ENCODE measurements at places on chromosomes 12 and 14. TPM values are rescaled to one million over a fixed set of nuclear protein-coding genes. Genes with fewer than 3 reads are reported as not detected.

Gene CCDC196
- not detected for total RNA-seq

GRCh38 chr14:94517248-94517640 lies 8.0 kb upstream of the SERPINA12 start:
- DNase-seq = no peak

DNA sequence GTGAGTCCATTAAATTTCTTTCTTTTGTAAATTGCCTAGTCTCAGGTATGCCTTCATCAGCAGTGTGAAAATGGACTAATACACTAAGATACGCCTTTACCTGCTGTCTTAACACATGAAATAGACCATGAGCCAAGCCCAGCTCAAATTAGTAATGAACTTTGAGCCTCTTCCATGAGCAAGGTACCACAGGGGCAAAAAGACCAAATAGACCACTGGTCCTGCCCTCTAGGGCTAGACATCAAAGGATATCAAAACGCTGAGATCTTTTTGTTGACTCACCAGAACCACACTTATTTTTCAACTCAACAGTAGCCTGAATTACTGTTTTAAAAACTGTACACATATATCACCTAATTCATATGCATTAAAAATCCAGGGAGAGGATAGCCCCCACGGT lies 137.5 kb upstream of the NOS1 start:
- no peak for DNase-seq

Gene ETFRF1
- 26.5 TPM for total RNA-seq

GRCh38 chr14:79395061-79395460 lies 816.2 kb downstream of the DIO2 start:
- no peak for DNase-seq

DNA sequence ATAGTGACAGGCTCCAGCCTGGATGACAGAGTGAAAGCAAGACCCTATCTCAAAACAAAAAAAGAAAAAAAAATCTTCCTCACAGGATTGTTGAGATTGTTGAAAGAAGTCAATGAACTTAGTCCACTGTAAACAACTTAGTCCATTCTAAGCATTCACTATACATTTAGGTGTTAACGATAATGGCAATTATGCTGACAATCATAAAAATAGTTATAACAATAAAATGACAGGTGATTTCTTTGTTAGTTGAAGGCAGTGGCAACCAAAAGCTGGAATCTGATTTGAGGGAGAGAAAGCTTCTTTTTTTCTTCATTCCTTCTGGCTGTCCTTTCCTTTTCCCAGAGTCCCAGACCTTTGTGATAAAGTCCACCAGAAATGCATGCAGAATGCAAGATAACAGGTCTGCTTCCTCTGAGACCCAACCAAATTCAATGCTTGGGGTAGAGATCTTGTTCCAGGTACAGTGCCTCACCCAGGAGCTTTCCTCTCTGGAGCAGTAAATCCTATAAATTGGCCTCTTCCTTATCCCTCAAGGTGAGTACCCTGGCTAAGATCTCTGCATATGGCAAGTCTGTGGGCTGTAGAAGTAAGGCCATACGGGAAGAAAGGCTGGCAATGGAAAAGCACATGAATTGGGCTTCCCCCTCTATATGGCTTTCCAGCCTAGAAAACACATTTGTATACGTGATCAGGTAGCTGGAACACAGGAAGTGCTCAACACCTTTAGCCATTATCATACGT lies 52.5 kb downstream of the PAX9 start:
- no peak for DNase-seq

Gene MYO1A
- 0.28 TPM for total RNA-seq

- DNase-seq = no peak
These were observed 325.1 kb downstream of the DAD1 start for GRCh38 chr14:22263961-22264360.

GRCh38 chr14:23612802-23613201 lies 23.4 kb upstream of the DHRS2 start:
- no peak for DNase-seq

GRCh38 chr14:54777395-54777794 lies 125.2 kb downstream of the GCH1 start:
- no peak for DNase-seq

GRCh38 chr12:11812586-11813437 lies 163.3 kb downstream of the ETV6 start:
- no peak for DNase-seq

- DNase-seq = peak; percentile 13
These were observed 41.2 kb downstream of the DGLUCY start for GRCh38 chr14:91154851-91155625.

GRCh38 chr14:58787592-58787991 lies 149.8 kb downstream of the DACT1 start:
- DNase-seq = no peak
